ENCODE measurements at places on chromosomes 3 and 15.

DNA sequence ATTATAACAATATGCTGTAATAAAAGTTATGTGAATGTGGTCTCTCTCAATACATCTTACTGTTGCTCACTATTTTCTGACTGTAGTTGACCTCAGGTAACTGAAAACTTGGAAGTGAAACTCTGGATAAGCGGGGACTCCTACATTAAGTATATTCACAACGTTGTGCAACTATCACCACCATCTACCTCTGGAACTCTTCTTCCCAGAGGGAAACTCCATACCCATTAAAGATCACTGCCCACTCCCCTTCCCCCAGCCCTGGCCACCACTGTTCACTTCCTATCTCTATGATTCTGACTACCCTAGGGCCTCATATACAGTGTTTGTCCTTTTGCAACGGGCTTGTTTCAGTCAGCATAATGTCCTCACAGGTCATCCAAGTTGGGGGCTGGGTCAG lies 20.7 kb downstream of the SLCO3A1 start:
- DNase-seq = no peak

GRCh38 chr3:6119367-6119766 lies 741.5 kb upstream of the GRM7 start:
- DNase-seq = no peak

GRCh38 chr15:62636823-62637573 lies 405.5 kb upstream of the TPM1 start:
- no peak for DNase-seq

GRCh38 chr3:188157971-188158370 lies 4.0 kb downstream of the LPP start:
- no peak for DNase-seq

- DNase-seq = no peak
Measured at GRCh38 chr15:78177447-78177873, 28.3 kb downstream of the IDH3A start.

DNA sequence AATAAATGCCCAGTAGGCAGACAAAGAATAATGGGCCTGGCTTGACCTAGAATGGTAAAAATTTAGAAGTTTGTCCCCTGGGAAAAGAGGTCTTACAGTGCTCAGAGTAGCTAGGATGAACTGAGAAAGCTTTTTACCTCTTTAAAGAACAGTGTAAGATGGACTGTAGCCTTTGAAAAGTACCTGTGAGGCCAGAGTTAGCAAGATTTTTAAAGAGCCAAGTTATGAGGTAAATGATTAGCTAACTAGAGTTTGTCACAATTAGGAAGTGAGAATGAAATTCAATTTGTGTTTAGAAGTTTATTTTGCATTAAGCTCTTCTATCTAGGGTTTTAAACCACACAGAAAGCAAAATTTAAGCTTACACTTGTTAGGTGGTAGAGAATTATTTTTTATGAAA lies 480.9 kb downstream of the ZIC1 start:
- DNase-seq = no peak

DNA sequence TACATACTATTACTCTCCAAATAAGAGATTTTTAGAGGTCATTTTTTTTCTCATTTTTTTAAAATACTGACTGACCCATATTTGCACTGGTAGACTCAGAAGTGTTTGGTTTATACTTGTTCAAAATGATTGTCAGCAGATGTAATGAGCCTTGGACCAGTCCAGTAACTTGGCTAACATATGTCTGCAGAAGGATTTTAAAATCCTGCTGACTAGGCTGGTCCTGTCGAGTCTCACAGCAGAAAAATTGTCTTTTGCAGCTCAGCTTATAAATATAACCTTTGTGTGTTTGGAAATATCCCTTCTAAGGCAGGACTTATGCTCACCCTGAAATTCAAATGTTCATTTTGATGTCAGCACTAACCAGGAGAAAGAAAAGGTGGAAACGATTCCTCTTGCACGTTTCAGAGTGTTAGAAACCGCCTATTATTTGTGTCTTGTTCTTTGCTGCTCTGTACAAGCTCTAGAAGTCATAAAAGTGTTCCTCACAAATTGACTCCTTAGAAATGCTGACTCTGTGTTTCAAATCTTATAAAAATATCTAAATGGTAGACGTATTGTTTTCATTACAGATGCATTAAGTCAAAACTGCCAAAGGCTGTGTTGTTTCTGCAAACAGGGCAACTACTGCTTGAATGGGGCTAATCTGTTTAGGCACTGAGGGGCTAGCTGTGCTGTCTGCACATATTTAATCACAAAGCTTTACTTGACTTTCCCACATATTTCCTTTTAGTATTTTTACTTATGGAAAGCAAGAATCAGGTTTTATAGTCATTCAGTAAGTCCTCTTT lies 95.3 kb downstream of the CHL1 start:
- no peak for DNase-seq

GRCh38 chr15:32802286-32802936 lies 84.6 kb downstream of the GREM1 start:
- DNase-seq = no peak

- no peak for DNase-seq
Measured at GRCh38 chr15:95822961-95823360, 507.5 kb upstream of the NR2F2 start.

- no peak for DNase-seq
Measured at GRCh38 chr15:59185725-59186124, 20.9 kb upstream of the LDHAL6B start.

DNA sequence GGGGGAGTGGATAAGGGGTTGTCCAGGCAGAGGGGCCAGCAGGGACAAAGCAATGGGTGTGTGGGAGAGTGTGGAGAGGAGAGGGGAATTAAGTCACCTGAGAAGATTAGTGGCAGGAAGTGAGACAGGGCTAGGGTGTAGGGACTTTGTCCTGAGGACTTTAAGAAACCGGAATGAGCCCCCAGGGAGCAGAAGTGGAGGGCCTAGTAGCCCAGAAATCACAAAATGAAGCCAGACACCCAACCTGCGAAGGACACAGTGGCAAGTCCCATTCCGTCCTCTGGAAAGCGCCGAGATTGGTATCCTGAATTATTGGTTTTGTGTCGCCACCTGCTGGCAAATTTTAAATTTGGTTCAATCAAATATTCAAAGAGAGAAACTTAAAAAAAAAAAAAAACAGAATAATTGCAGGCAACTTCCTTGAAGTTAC lies 78.0 kb upstream of the SLC25A36 start:
- peak; percentile 68 for DNase-seq

DNA sequence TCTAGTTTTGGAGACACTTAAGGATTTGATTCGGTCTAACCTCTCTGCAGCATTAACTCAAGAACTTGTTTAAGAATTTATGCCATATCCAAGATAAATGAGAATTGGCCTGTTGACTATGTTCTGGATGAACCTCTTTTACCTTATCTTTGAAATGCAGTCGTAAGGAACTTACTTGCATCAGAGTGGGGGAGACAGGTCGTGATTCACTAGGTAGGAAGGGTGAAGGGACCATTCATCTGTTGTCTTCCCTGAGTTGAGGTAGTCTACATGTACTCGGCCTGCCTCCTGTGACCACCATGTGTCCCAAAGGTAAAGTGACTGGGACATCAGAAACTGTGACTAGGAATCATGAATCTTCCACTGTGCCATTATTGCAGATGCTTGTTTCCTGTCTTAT lies 248.0 kb upstream of the P2RY1 start:
- DNase-seq = no peak

- no peak for DNase-seq
Measured at GRCh38 chr15:31390777-31391486, 64.3 kb downstream of the KLF13 start.

Data from NCI-H1105 (cell line).